Right lung (tissue), 10 donors: ENCODE measurements at places on chromosomes 4 and X. TPM values are rescaled to one million over a fixed set of nuclear protein-coding genes. Genes with fewer than 3 reads are reported as not detected.

DNA sequence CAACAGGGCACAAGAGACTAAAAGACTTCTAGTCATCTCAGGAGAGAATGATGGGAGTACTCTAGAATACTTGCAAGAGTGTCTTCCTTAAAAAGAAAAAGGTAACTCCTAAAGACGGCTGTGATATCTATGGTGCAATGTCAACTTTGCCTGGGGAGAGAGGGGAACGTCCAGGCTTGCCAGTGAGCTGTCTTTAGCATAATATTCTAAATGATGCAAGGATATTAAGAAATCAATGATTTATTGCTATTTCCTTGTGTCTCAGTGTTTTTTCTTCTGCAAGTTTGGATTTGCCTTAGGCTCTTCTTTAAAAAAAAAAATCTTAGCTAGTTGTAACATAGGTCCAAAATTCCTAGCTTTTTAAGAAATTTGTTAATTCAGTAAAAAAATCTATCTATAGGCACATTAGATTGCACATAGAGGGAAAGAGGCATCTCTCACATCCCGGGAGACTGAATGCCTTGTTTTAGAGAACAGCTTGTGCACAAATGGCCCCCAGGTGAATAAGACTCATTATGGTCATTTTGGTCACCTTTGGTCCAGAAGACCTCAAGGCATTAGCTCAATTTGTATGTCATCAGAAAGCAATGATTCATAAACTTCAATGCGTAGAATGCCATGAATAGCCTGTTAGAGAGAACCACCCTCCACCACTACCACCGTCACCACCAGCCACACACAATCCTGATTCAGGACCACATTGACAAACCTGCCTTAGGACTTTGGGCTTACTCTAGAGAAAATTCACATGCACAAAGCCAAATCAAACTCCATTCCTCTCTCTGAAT lies 104.1 kb downstream of the PALLD start:
- no peak for DNase-seq

DNA sequence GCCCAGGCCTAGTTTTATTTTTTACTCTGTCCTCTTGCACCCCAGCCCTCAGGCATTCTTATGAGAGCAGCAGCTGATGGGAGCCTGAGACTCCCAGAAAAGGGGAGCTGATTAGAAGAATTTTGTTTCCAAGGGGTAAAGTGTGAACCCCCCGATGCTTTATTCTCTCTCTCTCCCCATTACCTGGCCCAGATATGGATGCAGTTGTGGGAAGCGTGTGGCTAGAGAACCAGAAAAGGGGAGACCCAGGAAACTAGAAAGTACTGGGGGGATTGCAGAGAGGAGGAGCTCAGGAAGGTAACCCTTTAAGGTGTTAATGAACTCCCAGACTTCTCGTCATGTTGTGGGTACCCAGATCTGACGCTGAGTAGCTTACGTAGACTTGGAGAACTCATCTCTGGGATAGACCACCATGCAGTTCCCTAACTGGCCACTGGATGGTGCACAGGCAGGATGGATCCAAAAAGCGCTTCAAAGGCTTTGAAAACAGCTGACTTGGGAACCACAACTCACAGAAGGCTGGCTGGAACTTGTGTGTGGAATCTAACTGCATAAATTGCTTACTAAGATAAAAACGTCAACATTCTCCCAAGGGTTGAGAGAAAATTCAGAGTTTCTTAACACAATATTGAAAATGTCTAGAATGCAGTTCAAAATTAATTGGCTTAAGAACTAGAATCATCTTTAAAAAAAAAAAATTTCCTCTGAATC lies 64.7 kb downstream of the TBC1D14 start:
- peak; percentile 82 for DNase-seq

The RNF128 gene
- polyA plus RNA-seq, result 1.3 TPM

DNA sequence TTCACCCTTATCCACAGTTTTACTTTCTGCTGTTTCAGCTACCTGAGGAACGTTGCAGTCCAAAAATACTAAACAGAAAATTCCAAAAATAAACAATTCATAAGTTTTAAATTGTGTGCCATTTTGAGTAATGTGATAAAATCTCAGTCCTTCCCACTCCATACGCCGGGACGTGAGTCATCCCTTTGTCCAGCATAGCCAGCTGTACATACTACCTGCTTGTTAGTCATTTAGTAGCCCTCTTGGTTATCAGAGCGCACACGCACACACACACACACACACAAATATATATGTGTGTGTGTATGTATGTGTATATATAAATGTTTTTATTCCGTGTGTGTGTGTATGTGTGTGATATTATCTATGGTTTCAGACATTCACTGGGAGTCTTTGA lies 4.8 kb upstream of the CCSER1 start:
- DNase-seq, result no peak

The XK gene
- polyA plus RNA-seq, result 2.8 TPM

The UGT2B17 gene
- 0.75 TPM for polyA plus RNA-seq

The ODAPH gene
- 0.19 TPM for polyA plus RNA-seq

- DNase-seq, result no peak
Measured at GRCh38 chr4:15427161-15427560, 672 bp upstream of the C1QTNF7 start.

GRCh38 chrX:144566592-144566991 lies 680.7 kb upstream of the SPANXN1 start:
- no peak for DNase-seq

DNA sequence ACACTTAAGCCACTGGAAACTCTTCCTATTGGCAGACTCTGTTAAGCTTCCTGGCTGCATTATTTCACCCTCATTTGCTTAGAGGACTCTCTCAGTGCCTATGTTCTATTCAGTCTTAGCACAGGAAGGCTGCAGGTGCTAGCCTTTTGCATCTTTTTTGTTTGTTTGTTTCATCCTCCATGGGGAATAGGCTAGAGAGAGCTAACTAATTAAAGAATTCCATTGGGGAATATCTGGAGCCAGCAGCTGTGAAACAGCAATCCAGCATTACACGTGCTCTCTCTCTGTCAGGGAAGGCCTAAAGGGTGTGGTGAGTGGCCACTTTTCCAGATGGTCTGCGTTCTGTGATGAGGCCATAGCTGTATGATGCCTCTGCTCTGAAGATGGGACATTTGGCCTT lies 633.6 kb downstream of the SPRY1 start:
- DNase-seq, result no peak

- DNase-seq, result peak; percentile 63
Measured at GRCh38 chrX:102515975-102516941, at the start of gene TMSB15A. Gene TMSB15A (minus strand): TSS chrX:102516739.

The SNX25 gene
- polyA plus RNA-seq, result 18.5 TPM

- DNase-seq, result no peak
Measured at GRCh38 chrX:18617407-18617750, 54.5 kb downstream of the RS1 start.

- DNase-seq, result no peak
Measured at GRCh38 chrX:108468486-108468885, 28.8 kb downstream of the COL4A5 start.

DNA sequence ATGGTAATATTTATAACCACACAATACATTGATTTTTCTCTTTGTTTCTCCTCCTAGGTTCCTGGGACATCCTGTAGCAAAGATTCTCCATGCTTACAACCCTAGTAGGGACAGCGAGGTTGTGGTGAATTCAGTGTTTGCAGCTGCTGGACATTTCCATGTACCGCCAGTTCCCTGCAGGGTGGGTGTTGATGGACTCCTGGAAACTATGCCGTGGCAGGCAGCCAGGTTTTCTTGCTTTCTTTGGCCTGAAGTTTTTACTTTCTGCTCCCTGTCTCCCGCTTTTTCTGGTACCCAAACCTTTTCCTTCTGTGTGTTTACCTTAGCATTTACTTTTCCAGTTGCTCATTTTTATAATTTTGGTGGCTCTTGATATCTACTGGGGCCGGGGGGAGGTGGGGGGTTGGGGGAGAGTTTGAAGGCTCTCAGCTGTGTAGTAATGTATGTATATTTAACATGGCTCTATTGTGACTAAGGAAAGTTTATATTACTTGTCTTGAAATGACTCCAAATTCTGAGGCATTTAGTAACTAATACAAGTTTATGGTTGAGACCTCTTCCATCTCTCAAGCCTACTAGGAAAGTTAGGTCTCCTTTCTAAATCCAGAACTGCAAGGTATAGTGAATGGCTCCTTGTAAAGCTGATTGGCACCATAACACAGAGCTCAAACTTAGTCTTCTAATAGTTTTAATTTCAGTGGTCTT lies 89.7 kb downstream of the TMEM131L start:
- DNase-seq, result peak; percentile 79

The CHRNA9 gene
- not detected for polyA plus RNA-seq

DNA sequence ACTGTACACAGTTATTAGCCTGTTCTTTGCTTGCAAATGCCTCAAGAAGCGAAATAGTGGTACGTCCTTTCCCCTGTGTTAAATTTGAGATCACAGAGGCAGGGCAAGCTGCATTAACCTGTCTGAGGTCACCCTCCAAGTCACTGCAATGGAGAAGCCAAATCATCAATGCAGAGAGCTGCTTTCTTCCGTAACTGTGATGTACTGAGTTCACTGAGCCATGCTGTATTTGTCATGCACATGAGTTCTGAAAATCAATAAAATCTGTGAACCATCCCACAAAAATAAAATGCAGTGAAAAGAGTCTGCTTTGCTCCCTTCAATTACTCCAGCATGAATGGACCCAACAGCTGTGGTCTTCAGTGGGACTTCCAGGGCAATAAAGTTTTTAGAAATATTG lies 393.5 kb downstream of the KCNIP4 start:
- no peak for DNase-seq

GRCh38 chrX:21711129-21711847 lies 46.6 kb downstream of the SMPX start:
- no peak for DNase-seq
